ENCODE measurements at places on chromosomes 16 and 17. TPM values are rescaled to one million over a fixed set of nuclear protein-coding genes. Genes with fewer than 3 reads are reported as not detected.

GRCh38 chr17:15971882-15972281, 27.0 kb downstream of the ADORA2B start:
- no peak overlapping the region for H3K4me3 ChIP-seq
- peaks cover 10% of the 10 kb centered on the region for H3K36me3 ChIP-seq
- no peak for DNase-seq

DNA sequence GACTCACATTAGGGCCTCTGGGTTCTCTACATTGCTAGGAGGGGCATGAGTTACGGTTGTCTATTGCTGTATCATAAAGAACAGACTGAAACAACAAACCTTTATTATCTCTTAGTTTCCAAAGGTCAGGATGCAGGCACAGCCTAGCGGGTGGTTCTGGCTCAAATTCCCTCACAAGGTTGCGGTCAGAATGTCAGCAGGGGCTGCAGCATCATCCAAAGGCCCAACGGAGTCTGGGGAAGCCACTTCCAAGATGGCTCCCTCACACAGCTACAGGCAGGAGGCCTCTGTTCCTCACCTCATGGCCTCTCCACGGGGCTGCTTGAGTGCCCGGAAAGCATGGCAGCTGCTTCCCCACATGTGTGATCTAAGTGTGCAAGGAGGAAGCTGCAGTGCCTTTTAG, 29.6 kb upstream of the ZFPM1 start:
- H3K4me3 ChIP-seq, result no peak overlapping the region
- no peak for DNase-seq
- no peaks in the 10 kb centered on the region for H3K4me1 ChIP-seq
- no peak overlapping the region for H3K27ac ChIP-seq
- H3K27me3 ChIP-seq, result no peaks in the 10 kb centered on the region

- no peak overlapping the region for H3K4me3 ChIP-seq
- no peaks in the 10 kb centered on the region for H3K27me3 ChIP-seq
- peak; percentile 81 for DNase-seq
- H3K4me1 ChIP-seq, result peaks cover under 1% of the 10 kb centered on the region
- H3K36me3 ChIP-seq, result no peaks in the 10 kb centered on the region
- H3K27ac ChIP-seq, result no peak overlapping the region
Measured at GRCh38 chr16:58506241-58507194, 6.6 kb downstream of the NDRG4 start.

- no peak overlapping the region for H3K4me3 ChIP-seq
- no peak for DNase-seq
- no peaks in the 10 kb centered on the region for H3K36me3 ChIP-seq
- no peaks in the 10 kb centered on the region for H3K27me3 ChIP-seq
Measured at GRCh38 chr17:56881685-56882295, 32.1 kb downstream of the TRIM25 start.

- H3K4me3 ChIP-seq, result no peak overlapping the region
- H3K4me1 ChIP-seq, result peaks cover 77% of the 10 kb centered on the region
- H3K27me3 ChIP-seq, result no peaks in the 10 kb centered on the region
- DNase-seq, result no peak
- H3K27ac ChIP-seq, result no peak overlapping the region
- H3K36me3 ChIP-seq, result no peaks in the 10 kb centered on the region
Measured at GRCh38 chr16:89437991-89438390, 52.4 kb downstream of the ANKRD11 start.

DNA sequence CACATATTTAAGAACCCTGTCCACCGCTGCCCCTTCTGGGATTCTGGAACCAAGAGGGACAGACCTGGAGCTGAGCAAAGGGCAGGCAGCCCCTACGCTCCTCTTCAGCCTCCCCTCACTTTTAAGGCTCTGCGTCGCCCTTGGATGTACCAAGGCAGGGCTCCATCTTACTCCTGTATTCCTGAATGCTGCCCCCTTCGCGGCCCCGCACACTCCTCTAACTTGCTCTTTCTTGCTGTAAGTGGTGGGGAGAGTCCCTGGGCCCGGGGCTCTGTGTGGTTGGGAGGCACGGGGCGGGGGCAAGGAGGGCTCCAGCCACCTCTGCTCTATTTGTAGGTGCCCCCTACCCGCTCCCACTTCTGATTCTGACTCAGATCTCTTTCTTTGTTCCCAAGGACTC, 1.2 kb downstream of the TNS4 start:
- H3K4me3 ChIP-seq, result no peak overlapping the region
- H3K27ac ChIP-seq, result no peak overlapping the region
- peaks cover 34% of the 10 kb centered on the region for H3K4me1 ChIP-seq

GRCh38 chr17:8123695-8124349, at the start of gene HES7:
Gene HES7 (minus strand): TSS chr17:8124106. CDS start chr17:8124084, 22 bp downstream.
- H3K36me3 ChIP-seq, result no peaks in the 10 kb centered on the region
- peak within 1 kb of the TSS; percentile 92 for H3K4me3 ChIP-seq
- DNase-seq, result no peak
- H3K27me3 ChIP-seq, result no peaks in the 10 kb centered on the region
- peaks cover 60% of the 10 kb centered on the region for H3K4me1 ChIP-seq

DNA sequence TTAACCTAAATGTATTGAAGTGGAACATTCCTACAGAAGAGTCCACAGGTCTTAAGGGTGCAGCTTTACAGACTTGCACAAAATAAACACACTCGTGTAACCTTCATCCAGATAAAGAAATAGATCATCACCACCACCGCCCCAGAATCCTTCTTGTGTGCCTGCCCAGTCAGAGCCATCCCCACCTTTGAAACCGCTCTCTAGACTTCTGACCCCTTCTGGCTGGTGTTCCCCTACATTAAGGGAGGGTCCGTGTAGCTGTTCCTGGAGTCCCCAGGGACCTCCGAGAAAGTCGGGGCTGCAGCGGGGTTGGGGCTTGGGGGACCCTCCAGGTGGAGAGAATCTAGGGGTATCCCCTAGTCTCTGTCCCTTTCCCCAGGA, 9.4 kb downstream of the TBX4 start:
- DNase-seq, result no peak
- peak overlapping the region; percentile 68 for H3K4me3 ChIP-seq
- no peak overlapping the region for H3K27ac ChIP-seq
- peaks cover 24% of the 10 kb centered on the region for H3K4me1 ChIP-seq
- peaks cover 5% of the 10 kb centered on the region for H3K36me3 ChIP-seq

DNA sequence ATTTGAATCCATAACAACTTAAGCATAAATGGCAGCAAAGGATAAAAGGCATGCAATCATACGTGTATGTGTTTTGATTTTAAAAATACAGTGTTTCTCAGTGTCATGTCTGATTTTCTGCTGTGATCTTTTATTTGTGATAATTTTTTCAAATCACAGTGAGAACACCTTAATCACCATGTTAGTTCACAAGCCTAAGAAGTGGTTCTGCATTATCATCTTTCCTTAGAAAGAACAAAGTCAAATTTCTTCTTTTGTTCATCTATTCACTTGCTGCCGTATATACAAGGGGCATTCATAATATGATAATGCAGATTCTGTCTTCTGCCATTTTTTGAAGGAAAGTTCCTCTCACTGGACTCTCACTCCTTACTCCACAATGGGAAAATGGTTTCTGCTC, 33.3 kb upstream of the ABCA9 start:
- no peaks in the 10 kb centered on the region for H3K4me1 ChIP-seq
- DNase-seq, result no peak
- H3K4me3 ChIP-seq, result no peak overlapping the region
- H3K36me3 ChIP-seq, result no peaks in the 10 kb centered on the region
- H3K27ac ChIP-seq, result no peak overlapping the region

GRCh38 chr17:29158096-29158487, 22.1 kb downstream of the MYO18A start:
- H3K27me3 ChIP-seq, result no peaks in the 10 kb centered on the region
- no peak overlapping the region for H3K4me3 ChIP-seq
- no peak for DNase-seq
- H3K4me1 ChIP-seq, result peaks cover 84% of the 10 kb centered on the region
- H3K27ac ChIP-seq, result peak overlapping the region; percentile 73
- H3K36me3 ChIP-seq, result no peaks in the 10 kb centered on the region

- no peak overlapping the region for H3K27ac ChIP-seq
- no peak for DNase-seq
- H3K4me1 ChIP-seq, result peaks cover 25% of the 10 kb centered on the region
- H3K27me3 ChIP-seq, result peaks cover 1% of the 10 kb centered on the region
- no peak overlapping the region for H3K4me3 ChIP-seq
- H3K36me3 ChIP-seq, result no peaks in the 10 kb centered on the region
Measured at GRCh38 chr17:72362376-72363088, 241.7 kb downstream of the SOX9 start.

DNA sequence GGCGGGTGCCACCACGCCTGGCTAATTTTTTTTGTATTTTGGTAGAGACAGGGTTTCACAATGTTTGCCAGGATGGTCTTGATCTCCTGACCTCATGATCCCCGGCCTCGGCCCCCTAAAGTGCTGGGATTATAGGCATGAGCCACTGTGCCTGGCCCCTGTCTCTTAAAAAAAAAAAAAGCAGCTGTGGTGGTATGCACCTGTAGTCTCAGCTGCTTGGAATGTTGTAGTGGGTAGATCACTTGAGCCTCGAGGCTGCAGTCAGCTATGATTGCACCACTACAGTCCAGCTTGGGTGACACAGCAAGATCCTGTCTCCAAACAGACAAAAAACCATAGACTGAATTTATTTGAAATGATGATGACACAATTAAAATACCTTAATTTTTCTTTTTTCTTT, 24.3 kb downstream of the CDK12 start:
- no peaks in the 10 kb centered on the region for H3K27me3 ChIP-seq
- H3K36me3 ChIP-seq, result peaks cover 8% of the 10 kb centered on the region
- H3K27ac ChIP-seq, result peak overlapping the region; percentile 74
- DNase-seq, result no peak
- H3K4me3 ChIP-seq, result no peak overlapping the region
- peaks cover 18% of the 10 kb centered on the region for H3K4me1 ChIP-seq

DNA sequence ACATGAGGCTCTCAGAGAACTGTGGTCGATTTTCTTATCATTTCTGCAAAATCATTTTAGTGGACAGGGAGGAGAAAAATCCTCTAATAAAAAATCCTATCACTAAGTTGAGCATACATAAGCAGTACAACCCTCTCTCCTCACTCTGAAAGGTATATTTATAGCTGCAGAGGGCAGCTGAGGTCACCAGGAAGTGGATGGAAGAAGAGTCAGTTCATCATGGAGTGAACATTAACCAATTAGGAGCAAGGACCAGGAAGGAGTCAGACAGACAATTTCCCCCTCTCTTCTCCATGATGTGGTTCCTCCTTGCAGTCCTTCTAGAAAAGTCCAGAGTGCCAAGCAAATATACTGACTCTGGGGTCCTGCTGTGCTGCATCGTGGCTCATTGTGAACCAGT, 253.7 kb downstream of the TOX3 start:
- H3K4me3 ChIP-seq, result no peak overlapping the region
- H3K27ac ChIP-seq, result no peak overlapping the region
- H3K27me3 ChIP-seq, result peaks cover 2% of the 10 kb centered on the region

DNA sequence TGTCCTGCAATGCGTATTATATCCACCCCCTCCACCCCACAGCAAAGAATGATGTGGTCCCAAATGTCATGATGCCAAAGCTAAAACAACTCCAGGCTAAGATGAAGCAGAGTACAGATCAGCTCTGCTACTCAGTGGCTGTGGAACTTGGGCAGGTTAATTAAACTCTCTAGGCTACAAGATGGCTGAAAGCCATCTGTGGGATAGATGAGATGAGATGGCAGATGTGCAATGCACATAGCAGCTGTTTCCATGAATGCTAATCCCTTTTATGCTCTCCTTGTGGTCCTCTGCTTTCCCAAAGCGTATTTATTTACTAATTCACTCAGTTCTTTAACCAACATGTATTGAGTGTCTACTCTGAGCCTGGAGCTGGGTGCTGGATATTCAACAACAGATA, 114.4 kb downstream of the GRIN2A start:
- no peak overlapping the region for H3K4me3 ChIP-seq
- no peak for DNase-seq
- no peak overlapping the region for H3K27ac ChIP-seq
- no peaks in the 10 kb centered on the region for H3K4me1 ChIP-seq

DNA sequence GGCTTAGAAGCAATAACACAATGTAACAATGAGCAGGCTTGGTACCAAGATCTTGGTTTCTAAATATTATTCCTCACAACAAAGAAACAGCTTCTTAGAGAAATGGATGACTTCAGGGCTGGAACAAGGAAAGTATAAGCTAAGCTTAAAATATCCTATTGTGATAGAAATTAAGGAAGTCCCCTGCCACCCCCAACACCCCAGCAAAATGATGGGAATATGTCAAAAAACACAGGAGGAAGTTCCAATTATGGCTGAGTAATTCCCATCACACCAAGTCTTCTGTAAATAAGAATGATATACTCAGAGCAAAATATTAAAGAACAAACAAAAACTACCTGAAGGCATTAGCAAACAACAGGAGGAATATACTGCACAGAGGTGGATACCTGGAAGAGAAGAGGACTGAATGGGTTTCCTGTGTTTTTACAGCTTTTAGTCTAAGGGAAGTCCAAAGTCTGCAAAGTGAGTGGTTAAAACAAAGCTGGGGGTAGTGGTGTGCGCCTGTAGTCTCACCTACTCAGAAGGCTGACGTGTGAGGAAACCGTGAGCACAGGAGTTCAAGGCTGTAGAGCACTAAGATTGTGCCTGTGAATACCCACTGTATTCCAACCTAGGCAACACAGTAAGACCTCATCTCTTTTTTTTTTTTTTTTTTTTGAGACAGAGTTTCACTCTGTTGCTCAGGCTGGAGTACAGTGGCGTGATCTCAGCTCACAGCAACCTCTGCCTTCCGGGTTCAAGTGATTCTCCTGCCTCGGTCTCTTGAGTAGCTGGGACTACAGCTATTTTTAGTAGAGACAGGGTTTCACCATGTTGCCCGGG, 17.1 kb upstream of the ATP6V0A1 start:
- DNase-seq, result no peak
- peaks cover 3% of the 10 kb centered on the region for H3K4me1 ChIP-seq
- no peaks in the 10 kb centered on the region for H3K27me3 ChIP-seq

- no peaks in the 10 kb centered on the region for H3K4me1 ChIP-seq
- peak; percentile 38 for DNase-seq
- peaks cover 44% of the 10 kb centered on the region for H3K27me3 ChIP-seq
- no peak overlapping the region for H3K4me3 ChIP-seq
Measured at GRCh38 chr16:85838381-85838780, 38.9 kb downstream of the COX4I1 start.

CSH2 gene
- not detected for total RNA-seq

CES1 gene
- total RNA-seq, result not detected

COPZ2 gene
- 219 TPM for total RNA-seq

MYOCD gene
- total RNA-seq, result 11.9 TPM

STAC2 gene
- total RNA-seq, result 0.35 TPM

TPSAB1 gene
- total RNA-seq, result not detected
